ENCODE measurements at places on chromosomes 7 and 10.

DNA sequence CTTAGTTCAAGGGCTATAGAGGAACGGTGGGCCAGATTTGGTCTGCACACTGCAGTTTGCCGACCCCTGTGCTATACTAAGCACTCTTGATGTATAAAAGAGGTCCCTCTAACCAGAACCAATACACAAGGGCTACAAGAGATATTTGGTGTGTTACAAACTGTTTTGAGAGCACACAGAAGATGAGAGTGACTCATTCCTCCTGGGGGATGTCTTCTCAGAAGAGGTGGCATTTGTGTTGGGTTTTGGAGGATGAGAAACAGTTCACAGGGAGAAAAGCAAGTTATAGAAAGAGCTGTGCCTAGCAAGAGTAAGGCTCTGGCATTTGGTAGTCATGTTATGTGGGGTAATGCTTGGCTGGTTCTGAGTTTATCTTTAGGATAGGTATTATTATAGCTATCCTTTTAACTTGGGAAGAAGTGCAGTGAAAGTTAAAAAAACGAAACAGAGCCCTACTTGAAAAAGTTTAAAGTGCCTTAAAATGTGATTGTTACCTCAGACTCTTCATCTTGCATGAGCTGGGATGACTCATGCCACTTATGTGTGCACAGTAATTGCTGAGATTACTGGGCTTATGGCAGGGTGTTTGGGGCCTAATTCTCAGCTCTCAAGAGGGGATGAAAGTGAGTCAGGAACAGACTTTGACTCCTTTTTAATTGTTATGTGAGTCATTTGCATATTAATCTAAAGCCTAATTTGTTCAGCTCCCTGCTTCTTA, 160.4 kb downstream of the KIF20B start:
- peak; percentile 53 for DNase-seq

DNA sequence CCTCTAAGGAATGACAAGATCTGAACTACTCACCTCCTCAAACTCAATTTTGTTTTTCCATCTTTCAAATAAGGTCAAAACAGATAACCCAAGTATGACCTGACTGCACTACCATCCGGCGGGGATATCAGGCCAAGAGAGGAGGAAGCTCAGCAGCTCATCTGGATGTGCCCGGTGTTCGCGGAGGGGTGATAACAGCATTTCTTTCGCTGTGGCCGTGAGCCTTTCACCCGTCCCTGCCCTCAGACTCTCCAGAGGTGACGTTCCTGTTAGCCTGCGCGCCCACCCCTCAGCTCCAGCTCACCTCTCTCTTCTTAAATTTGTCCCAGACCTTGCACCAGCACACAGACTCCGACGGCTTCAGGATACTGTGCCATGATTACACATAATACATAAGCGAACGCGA, 526 bp downstream of the ZNF248 start:
- no peak for DNase-seq

DNA sequence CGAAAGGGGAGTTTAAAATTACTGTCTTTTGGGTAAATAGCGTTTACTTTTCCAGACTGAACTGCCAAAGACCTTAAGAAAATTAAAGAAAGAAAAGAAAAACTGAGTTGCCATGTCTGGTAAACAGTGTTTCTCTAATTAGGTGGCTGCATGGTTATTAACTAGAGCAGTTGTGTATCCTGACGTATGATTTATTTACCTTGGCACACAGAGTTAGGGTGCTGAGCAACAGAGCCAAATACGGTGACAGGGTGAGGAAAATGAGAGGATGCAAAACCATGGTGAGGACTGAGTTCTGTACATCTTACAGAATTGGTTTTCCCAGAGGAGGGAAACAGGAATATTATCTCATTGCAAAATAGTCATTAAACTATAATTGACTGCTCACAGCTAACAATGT, 546.4 kb upstream of the FZD8 start:
- DNase-seq, result no peak

GRCh38 chr10:99395750-99396445, 34.5 kb downstream of the GOT1 start:
- DNase-seq, result peak; percentile 82

Data from mammary epithelial cell (primary cell).